ENCODE measurements at places on chromosomes 5 and 9.

GRCh38 chr5:109161914-109162683 lies 247.7 kb downstream of the PJA2 start:
- DNase-seq: no peak

- no peak for DNase-seq
Measured at GRCh38 chr5:7957329-7957728, 88.4 kb downstream of the MTRR start.

- DNase-seq: no peak
Measured at GRCh38 chr9:98755006-98755618, 41.2 kb downstream of the ANKS6 start.

DNA sequence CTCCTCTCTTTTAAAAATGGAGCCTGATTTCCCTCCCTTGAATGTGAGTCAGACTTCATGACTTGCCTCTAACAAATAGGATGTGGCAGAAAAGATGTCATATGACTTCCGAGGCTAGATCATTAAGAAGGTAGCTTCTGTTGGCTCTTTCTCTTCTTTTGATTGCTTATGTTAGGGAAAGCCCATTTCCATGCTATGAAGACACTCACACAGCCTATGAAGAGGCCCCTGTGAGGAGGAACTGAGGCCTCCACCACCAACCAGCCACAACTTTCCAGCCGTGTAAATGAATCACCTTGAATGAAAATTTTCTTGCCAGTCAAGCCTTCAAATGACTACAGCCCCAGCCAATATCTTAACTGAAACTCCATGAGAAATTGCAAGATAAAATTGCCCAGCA lies 413.4 kb downstream of the TMEM38B start:
- no peak for DNase-seq

- no peak for DNase-seq
Measured at GRCh38 chr5:121171361-121171760, 680.3 kb upstream of the FTMT start.
